ENCODE measurements at places on chromosomes 6 and 20.

DNA sequence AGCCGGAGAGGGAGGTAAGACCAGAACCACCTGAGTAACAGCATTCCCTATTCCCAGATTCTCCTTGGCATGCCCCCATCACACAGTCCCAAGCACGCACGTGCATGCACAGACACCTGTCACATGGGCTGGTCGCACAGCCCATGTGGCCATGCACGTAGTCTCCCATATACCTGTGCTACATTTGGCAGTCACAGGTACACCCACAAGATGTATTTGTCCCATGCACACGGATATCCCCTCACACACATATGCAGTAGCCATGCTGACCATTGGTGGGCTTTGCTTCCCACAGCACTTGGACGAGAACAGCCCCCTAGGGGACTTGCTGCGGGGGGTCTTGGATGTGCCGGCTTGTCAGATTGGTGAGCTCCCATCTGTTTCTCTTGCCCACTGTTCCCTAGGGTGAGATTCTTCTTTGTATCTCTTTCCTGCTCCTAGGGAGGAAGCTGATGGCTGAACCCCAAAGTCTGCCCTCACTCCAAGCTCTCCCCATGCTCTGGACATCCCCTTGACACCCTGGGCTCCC, 31.9 kb downstream of the PLCG1 start:
- H3K4me1 ChIP-seq: no peaks in the 10 kb centered on the region
- no peak overlapping the region for H3K4me3 ChIP-seq
- no peak overlapping the region for H3K27ac ChIP-seq
- H3K27me3 ChIP-seq: no peaks in the 10 kb centered on the region

- no peaks in the 10 kb centered on the region for H3K36me3 ChIP-seq
- no peak overlapping the region for H3K27ac ChIP-seq
- peaks cover 6% of the 10 kb centered on the region for H3K4me1 ChIP-seq
- H3K4me3 ChIP-seq: no peak overlapping the region
Observed at GRCh38 chr6:25175196-25175595, 104.0 kb upstream of the CARMIL1 start.

- no peaks in the 10 kb centered on the region for H3K4me1 ChIP-seq
- peaks cover 3% of the 10 kb centered on the region for H3K27me3 ChIP-seq
Observed at GRCh38 chr6:26545627-26546026, 7.5 kb downstream of the HMGN4 start.

DNA sequence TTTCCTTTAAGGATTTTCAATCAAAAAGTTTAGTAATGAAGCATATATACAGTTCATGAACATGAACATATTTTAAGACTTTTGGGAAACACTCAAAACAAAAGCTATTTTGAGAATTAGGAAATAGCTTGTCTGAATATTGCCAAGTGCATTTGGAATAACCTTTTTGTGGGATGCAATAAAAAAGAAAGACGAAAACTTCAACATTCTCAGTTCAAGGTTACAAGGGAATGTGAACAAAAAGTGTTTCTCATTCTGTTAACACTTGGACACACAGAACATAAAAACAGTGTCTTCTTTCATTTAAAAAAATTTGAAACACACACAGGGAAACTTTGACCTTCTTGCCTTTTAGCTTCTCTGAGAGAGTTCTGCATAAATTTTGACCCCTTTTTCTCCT, 72.7 kb upstream of the TCF21 start:
- no peak overlapping the region for H3K4me3 ChIP-seq

DNA sequence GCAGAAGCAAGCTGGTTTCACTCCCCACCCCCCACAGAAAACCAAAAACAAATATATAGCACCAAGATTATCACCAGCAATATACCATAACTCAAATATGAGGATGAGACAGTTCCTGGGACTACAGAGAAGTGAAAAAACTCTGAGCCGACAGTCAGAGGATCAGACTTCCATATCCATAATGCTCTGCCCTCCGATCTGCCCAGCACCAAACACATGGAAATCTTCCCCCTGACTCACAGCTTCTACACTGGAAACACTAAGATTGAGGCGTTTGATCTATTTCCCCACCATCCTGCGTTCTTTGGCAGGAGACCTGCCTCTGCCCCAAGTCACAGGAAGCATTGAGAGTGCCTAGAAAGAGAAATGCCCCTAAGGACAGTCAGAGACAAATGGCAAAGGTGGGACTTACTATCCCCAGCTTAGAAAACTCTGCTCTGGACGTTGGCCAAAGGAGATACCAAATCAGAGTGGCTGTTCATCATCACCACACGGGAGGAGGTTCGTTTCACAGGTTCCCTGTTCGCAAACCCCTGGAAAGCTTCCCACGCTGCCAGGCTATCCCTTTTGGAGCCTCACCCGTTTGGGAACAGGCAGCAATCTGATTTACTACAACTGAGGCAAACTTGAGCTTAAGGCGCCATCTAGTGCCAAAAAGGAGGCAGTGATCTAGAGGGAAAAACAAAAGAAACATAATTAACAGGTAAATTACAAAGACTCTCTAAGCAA, 48.7 kb upstream of the SRSF6 start:
- DNase-seq: no peak
- H3K27ac ChIP-seq: no peak overlapping the region
- H3K4me3 ChIP-seq: no peak overlapping the region
- H3K4me1 ChIP-seq: no peaks in the 10 kb centered on the region

DNA sequence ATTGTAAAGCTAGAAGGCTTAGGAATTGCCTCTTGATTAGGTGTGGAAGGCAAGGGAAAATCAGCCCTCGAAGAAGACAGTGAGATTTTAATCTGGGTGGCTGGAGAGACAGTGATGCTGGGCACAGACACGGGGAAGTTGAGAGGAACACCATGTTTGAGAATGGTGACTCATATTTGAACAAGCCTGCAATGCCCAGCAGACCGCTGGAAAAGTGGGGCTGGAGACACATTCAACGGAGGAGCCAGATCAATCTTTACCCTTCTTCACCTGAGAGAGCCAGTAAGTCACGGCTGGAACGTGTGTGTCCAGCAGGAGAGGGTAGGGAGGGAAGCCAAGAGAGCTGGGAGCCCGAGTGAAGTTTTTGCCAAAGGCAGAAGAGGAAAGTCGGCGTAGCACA, 3.7 kb upstream of the ESR1 start:
- no peak overlapping the region for H3K4me3 ChIP-seq
- H3K27me3 ChIP-seq: no peaks in the 10 kb centered on the region
- DNase-seq: peak; percentile 28
- H3K4me1 ChIP-seq: peaks cover 5% of the 10 kb centered on the region
- no peak overlapping the region for H3K27ac ChIP-seq
- H3K36me3 ChIP-seq: no peaks in the 10 kb centered on the region

GRCh38 chr6:133645966-133646740, 242.8 kb upstream of the TCF21 start:
- no peak for DNase-seq
- H3K27ac ChIP-seq: no peak overlapping the region
- H3K27me3 ChIP-seq: no peaks in the 10 kb centered on the region
- H3K36me3 ChIP-seq: no peaks in the 10 kb centered on the region
- no peak overlapping the region for H3K4me3 ChIP-seq
- no peaks in the 10 kb centered on the region for H3K4me1 ChIP-seq

Measured in right lobe of liver (tissue), 6 donors.